ENCODE measurements at places on chromosomes 7 and 10. TPM values are rescaled to one million over a fixed set of nuclear protein-coding genes. Genes with fewer than 3 reads are reported as not detected.

DNA sequence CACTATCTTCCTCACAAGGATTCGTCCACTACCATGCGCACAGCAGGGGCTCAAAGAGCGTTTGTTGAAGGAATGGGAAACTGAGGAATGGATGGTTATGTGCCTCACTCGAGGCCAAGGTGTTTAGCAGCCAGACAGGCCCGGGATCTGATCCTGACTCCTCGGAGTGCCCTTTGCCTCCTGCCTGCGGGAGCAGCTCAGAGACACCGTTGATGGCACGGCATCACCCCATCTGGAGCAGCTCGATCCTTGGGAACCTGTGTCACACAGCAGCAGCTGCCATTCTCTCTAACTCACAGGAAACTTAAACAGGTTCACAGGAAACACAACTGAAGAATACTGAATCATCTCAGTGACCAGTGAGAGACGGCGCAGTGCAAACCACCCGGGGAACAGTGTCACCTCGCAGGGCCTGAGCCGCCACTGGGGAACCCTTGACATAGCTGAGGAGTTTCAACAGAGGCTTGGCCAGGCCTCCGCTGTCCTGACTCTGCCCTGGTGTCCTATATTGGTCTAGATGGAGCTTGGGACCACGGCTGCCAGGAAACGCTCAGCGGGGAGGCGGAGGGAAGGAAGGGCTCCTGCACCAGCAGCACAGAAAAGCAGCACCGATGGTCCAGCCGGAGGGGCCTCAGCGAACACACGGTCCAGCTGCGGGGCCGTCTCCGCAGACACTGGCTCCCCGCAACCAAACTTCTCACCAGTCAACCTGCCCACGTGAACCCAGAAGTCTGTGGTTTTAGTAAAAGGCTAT, 169.4 kb downstream of the ADARB2 start:
- DNase-seq = peak; percentile 49

- no peak for DNase-seq
These were observed 151.1 kb downstream of the DKK1 start for GRCh38 chr10:52465202-52465601.

CH25H gene
- 3.2 TPM for total RNA-seq

GRCh38 chr10:76298329-76298728, 866.9 kb downstream of the LRMDA start:
- no peak for DNase-seq

DNA sequence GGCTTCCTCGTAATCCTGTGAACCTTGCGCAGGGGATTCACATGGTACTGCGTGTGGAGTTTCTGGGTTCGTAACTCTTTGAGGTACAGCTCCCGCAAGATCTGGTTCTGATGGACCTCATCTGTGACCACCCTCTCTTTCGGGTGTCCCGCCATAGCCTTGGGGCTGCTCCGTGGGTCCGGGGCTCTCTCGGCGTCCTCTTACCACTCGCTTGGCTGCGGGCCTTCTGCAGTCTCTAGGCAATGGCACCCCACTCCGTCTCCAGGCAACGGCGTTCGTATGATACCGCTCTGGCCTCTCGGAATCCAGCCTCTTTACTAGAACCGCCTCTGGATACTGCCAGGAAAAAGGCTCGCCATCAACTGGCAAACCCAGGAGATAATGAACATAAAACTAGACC, 54.7 kb upstream of the AMPH start:
- no peak for DNase-seq

CTAGE4 gene
- 4.9 TPM for total RNA-seq

- DNase-seq = no peak
These were observed 25.2 kb upstream of the LSM8 start for GRCh38 chr7:118158766-118159165.

DNA sequence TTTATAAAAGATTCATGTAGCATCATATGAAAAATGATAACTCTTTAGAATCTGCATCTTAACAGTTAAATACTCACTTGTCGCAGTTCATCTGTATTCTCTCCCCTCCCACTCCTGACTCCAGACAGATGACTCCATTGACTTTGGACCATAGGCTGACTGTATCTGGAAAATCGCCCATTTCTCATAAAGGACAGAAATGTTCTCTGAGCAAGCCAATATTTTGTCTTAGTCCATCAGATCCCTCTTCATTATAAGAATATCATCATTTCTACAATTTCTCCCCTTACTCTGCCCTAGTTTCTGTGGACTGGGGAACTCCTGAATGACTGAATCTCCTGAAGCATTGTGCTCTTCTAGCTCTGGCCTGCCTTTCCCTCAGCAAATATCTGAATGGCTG, 125.4 kb downstream of the SEMA3D start:
- DNase-seq = no peak

DNA sequence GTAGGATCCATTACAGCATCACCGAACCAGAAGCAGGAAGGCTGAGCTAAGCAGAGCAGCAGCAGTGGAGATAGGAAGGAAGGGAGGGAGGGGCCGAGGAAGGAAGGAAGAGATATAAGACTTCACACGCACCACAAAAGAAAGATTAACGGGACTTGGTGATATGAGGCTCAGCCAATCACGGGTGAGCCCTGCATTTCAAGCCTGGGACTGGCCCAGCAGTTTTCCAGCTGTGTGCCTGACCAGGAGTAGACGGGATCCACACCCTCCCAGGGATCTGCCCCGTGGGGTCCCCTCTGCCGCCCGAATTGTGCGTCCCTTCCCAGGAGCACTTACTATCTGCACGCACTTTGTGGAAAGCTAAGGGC, 16.2 kb downstream of the ATG9B start:
- DNase-seq = peak; percentile 60

DNA sequence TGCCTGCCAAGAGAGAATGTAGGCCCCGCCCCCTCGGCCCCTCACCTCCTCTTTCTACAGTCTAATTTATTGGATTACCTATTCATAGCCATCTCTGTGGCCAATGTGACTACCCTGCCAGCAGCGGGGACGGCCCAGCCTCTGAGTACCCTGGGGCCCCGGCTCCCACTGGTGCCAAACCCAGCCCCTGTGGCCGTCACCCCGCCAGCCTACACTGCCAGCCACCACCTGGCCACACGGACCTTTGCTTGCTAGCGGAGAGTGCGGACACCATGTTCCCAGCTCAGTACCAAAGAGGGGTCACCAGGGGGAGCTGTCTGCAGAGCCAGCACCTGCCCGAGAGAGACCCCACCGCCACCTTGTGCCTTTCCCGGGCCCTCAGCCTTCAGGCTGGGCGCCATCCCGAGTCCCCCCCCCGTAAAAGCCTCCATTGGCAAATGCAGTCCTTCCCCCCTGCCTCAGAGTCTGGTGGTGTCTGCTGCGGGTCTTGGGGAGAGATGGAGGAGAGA, 511.1 kb downstream of the ZNF37A start:
- DNase-seq = no peak

- DNase-seq = no peak
These were observed 4.1 kb downstream of the GET4 start for GRCh38 chr7:880450-880849.

GPR37 gene
- 4.4 TPM for total RNA-seq

DNA sequence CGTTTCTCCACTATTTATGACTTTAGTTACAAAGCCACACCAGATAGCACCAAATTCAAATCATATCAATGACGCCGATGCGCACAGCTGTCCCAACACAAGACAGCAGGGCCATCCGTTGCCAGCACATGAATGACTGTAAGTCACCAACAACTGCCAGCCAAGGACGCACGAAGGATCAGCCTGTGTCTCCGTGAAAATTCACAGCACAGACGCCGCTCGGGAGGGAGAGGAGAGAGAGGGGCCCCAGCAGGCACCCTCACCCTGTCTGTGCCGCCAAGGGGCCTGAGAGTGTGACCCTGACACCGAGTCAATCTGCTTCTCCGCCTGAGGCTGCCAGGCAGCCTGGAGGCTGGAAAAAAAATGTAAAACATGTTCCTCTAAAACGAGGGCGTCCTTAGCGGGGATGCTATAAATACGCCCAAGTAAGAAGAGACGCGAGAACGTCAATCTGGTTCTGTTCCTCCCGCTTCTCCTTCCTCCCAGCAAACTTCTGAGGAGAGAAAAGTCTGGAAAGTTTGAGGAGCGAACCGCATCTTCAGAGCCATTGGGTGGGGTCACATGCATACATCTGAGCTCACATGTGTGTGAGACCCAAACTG, 111.2 kb downstream of the PTPRN2 start:
- DNase-seq = no peak

DNA sequence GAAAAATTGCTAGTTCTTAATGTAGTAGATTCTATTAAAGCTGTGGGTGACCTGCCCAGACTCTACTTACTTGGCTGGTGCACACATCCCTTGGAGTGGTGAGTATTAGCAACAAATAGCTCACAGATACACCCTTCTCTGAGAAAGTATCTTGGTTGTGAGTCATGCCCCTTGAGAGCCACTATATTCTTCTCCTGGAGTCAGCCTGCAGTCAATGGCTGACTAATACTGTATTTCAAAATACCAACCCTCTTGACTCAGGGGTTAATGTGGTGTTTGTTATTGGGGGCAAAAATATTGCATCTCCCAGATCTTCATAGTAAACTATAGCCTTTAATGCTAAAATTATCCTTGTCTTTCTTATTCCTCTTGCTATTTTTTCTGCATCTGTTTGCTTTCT, 354.9 kb downstream of the BMPER start:
- no peak for DNase-seq

DNA sequence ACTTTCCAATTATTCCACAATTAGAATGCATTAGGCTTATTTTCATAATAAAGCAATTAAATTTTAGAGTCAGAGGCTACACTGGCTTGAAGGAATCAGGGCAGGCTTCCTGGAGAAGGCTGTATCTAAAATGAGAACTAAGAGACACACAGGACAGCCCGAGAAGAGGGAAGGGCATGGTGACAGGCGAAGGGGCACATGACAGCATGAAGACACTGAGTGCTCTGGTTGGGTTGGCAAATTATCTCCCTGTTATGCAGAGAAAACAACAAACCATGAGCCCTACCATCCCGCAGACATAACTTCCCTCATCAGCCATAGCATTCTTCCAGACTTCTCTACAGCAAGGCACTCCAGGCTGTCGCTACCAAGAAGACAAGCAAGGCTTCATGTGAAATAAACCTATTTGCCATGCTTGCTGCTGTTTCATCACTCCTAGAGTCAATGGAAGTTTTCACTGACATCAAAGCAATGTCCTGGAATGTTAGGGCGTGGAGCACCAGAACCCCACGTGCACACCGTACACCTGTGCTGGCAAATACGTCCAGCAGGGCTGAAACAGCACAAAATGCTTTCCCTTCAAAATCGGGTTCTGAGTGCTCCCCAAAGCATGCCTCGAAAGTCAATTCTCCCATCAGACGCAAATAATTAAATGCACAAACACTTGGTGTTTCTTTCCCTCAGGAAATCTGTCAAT, 21.3 kb downstream of the VOPP1 start:
- DNase-seq = no peak

DNA sequence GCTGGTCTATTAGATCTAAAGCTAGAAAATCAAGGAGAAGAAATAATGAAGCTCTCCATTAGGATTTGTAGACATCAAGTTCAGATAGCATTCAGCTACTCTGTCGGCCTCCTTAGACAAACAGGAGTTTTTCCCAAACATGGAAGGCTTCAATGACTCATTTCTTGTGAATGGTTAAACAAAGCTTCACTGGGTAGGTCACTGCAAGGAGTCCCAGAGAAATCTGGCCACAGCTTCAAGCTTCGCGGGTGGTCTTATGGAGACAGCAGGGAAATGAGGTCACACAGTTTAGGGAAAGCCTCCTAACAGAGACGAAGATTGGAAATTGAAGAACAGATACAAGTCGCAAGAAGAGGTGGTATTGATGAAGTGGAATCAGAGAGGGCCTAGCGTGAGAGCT, 22.6 kb upstream of the LRRC72 start:
- DNase-seq = no peak

- DNase-seq = no peak
These were observed 110.7 kb downstream of the RNF32 start for GRCh38 chr7:156751319-156751718.

- no peak for DNase-seq
These were observed 1208.0 kb downstream of the SORCS1 start for GRCh38 chr10:105956550-105956949.

GRCh38 chr10:114603948-114604347, 54.1 kb downstream of the ABLIM1 start:
- no peak for DNase-seq

GRCh38 chr7:14144538-14144937, 155.1 kb upstream of the ETV1 start:
- DNase-seq = no peak

DNA sequence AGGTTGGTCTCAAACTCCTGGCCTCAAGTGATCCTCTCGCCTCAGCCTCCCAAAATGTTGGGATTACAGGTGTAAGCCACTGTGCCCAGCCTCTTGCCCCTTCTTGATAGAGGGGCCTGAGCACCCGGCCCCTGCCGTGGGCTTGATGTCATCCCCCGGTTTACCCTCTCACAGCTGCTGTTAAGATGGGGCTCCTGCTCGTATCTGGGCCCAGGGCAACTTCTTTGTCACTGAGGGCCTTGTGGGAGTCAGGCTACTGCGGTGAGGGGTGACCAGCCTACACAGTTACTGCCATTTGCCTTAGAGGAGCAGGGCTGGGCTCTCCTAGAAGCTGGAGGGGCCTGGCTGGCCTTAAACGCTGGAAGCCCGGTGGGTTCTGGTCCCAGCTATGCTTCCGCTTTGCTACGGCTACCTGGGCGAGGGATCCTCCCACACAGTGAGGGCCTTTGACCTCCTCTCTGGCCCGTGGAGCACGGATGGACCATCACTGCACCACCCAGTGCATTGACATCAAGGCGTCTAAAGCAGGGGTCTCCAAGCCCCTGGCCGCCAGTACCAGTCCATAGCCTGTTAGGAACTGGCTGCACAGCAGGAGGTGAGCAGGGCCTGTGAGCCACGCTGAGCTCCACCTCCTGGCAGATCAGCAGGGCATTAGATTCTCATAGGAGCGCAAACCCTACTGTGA, 1.1 kb upstream of the TMEM130 start:
- no peak for DNase-seq

GRCh38 chr10:93440591-93441091, 41.5 kb downstream of the MYOF start:
- no peak for DNase-seq

- DNase-seq = no peak
These were observed 1.1 kb downstream of the TMEM273 start for GRCh38 chr10:49187044-49187484.

DNA sequence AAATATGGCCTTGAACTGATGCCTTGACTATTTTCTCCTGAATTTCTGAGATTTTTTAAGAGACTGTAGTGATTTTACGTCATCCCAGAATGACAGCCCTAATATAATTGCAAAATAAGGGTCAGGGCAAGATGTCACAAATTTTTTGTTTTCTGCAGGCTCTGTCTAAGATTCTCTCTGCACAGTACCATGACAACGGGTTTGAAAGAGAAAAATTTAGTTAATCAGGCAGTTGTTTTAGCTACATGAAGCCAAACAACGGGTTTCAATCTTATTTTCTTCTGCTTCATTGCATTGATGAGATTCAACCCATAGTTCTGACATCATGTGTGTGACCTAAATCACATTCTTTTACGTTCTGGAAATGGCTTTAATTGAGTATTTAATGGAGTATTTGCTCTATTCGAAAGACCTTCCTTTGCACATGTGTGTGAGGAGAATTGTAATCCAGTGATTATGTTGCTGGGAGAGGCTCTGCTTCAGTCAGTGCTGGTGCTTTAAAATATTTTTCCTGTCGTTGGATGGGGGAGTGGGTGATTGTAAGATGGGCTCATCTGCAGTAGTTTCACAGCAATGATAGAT, 118.0 kb upstream of the RHOBTB1 start:
- DNase-seq = no peak

- no peak for DNase-seq
These were observed 49.0 kb upstream of the EN2 start for GRCh38 chr7:155408651-155409586.

GRCh38 chr10:80296942-80297341, 7.5 kb upstream of the MAT1A start:
- no peak for DNase-seq

- no peak for DNase-seq
These were observed 11.0 kb downstream of the KIN start for GRCh38 chr10:7776777-7777176.

UBE3C gene
- 58.5 TPM for total RNA-seq

GRCh38 chr10:80191589-80192270, 13.6 kb downstream of the ANXA11 start:
- no peak for DNase-seq
